ENCODE measurements at places on chromosomes 1 and 21. TPM values are rescaled to one million over a fixed set of nuclear protein-coding genes. Genes with fewer than 3 reads are reported as not detected.

SYCP1 gene
- not detected for total RNA-seq

FMO1 gene
- 0.16 TPM for total RNA-seq

HTR6 gene
- not detected for total RNA-seq

CR2 gene
- total RNA-seq = not detected

SPRR1A gene
- total RNA-seq = not detected

KCNJ9 gene
- 0.09 TPM for total RNA-seq

FAM151A gene
- total RNA-seq = not detected

LMX1A gene
- total RNA-seq = not detected

SH2D2A gene
- not detected for total RNA-seq

ARHGEF16 gene
- total RNA-seq = 0.09 TPM

CD247 gene
- total RNA-seq = not detected

DPM3 gene
- 63.7 TPM for total RNA-seq

DMBX1 gene
- not detected for total RNA-seq

LIN9 gene
- 1.4 TPM for total RNA-seq

STUM gene
- not detected for total RNA-seq

HMGCL gene
- 70.0 TPM for total RNA-seq

Data from bronchial smooth muscle cell (primary cell).